Suppressor macrophage treated with lipopolysaccharide for 4 hours (primary cell): ENCODE measurements at places on chromosomes 7 and 10.

GRCh38 chr7:92843034-92843760 is 6.8 kb upstream of the CDK6 start:
- no peak for DNase-seq

DNA sequence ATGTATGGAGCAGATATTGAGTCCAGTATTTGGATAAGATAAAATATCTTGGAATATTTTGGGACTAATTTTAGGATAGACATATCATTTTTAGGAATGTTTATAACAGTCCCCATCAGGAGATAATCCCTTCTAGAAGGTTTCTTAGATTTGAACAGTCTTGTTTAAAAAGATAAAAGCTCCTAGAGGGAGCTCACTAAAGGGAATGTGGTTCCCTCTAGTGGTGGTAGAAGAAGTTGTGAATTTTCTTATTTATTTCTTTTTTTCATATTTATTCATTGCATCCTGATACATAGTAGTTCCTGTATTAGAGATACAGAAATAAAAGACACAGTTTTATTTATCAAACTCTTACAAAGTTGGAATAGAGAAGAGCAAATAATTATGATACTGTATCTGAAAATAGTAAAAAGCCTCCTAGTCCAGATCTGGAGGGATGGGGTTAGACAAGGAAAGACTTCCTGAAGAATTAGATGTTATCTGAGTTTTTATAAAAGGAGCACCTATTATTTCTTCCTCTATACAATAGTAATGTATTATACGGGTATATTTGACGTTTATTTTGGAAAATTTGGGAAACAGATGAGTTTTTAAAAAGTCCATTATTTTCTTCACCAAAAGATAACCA is 24.5 kb upstream of the KLF14 start:
- DNase-seq = peak; percentile 61

- no peak for DNase-seq
Measured at GRCh38 chr7:84058311-84059076, 136.1 kb downstream of the SEMA3A start.

DNA sequence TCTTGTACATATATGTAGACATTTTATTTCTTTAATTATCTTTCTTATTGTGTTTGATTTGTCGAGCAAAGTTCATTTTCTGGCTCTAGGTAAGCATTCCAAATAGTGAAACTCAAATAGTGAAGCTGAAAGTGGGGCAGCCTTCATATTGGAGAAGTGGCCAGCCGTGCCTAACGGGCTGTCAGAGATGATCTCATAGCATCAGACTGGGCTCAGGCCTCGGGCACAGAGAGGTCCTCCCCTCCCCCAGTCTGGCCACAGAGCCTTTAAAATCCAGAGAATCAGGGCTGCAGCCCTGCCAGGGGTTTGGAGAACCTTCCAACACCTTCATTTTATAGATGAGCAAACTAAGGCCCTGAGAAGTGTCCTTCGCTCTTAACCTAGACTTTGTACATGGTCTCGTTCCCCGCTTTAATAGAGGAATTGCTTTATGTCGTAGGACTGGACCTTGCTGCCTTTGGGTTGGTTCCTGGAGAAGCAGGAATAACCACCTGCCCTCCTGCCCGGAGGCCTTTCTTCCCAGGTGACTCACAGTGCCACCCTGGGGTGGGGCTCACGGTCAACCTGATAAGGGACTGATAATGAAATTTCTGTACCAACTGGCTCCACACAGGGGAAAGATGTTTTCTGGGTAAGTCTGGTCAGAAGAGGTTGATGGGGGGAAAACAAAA is 7.3 kb downstream of the TSPAN15 start:
- peak; percentile 91 for DNase-seq

DNA sequence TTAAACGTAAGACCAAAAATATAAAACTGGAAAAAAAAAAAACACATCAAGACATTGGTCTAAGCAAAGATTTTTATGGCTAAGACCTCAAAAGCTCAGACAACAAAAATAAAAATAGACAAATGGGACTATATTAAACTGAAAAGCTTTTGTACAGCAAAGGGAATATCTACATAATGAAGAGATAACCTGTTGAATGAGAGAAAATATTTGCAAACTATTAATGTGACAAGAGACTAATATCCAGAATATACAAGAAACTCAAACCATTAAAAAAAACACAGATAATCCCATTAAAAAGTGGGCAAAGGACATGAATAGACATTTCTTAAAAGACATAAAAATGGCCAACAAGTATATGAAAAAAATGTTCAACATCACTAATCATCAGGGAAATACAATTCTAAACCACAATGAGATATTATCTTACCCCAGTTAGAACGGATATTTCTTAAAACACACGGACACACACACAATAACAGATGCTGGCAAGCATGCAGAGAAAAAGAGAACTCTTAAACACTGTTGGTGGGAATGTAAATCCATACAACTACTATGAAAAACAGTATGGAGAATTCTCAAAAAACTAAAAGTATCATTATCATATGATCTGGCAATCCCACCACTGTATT is 28.8 kb downstream of the CNOT4 start:
- no peak for DNase-seq

- DNase-seq = no peak
Measured at GRCh38 chr10:90378524-90379076, 479.2 kb downstream of the HTR7 start.

GRCh38 chr7:17371671-17372524 is 73.4 kb downstream of the AHR start:
- DNase-seq = peak; percentile 57

DNA sequence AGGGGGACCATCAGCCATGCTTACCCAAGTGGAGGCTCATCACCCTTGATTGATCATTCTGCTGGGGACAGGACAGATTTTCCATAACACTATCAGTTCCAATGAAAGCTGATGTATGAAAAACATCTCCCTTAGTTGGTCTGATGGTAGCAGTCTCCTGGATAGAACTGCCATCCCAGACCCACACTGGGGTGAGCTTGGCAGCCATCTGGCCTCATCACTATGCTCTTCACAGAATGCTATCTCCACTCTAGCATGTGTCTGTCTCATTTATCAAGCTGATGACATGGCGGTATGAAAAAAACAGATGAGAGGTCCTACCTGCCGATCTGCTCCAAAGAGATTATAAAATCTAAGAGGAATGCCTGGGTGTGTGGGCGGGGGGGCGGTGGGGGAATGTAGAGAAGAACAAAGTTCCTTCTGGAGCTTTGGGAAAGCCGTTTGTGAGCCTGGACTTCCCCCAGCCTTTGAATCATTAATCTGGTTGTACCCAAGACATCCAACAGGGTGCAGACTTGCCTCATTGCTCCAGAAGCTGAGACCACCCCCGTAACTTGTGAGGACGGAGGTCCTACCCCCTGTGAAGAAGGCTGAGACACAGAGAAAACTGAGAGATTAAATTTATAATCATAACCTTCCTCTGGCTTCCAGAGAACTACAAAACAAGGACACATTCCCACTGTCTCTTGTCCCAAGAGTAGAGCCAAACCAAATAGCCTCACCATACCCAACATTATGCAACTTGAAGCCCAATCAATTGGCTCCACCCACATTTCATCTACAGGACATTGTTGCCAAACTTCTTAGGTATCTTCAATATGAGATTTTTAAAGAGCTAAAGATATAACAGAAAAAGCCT is 340.8 kb downstream of the KCNMA1 start:
- no peak for DNase-seq

DNA sequence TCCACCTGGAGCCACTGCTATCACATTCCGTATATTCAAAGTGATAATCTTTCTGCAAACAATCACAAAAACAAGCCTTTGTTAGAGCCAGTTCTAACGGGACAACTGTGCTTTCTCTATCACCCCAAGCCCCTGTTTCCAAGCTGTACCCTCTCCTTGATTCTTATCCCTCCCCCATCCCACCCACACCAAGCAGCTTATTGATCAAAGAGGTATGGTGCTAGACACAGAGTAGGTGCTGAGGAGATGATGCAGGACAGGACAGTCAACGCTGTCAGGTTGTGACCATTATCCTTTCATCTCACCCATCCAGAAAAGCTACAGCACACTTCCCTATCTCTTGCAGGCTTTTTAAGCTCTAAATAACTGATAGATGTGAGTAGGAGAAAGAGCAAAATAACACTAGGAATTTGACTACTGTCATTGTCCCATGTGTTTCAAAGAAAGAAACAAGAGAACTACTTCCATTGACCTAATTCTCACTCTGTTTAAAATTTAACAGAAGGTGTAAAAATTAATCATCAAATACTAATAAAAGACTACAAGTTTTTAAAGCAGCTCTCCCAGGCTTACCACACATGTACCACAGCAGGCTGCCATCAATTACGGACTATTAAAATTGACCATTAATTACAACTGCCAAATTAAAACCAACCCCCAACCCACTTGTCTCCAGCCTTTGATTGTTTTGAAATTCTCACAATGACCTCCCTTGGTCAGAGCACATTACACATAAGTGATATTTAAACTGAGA is 94.3 kb downstream of the ELAPOR2 start:
- no peak for DNase-seq
